ENCODE measurements at places on chromosomes 6 and 20.

DNA sequence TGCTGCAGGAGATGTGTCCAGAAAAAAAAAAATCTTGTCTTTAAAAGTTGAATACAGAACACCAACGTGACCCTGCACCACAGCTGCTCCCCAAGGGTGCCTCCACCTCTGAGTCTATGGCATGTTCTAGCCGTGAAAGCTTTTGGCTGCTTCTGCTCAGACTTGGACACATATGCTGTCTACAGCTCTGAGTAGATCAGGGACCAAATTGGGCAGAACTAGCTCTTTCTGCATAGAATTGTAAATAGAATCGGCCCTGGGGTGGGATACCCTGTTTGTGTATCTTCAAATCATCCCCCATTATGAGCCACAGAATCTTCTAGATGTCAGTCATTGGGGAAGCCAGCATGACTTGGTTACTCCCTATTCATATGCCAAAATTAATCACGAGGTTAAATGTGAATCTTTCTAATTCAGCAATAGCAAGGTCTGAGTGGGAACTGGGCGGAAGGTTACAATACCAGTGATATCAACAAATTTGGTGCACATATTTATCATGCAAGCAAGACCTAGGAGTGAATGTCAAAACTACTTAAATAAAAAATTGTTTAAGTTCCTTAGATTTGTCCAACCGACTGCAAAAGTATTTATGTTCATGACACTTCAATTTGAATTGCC, 302.8 kb downstream of the KIF16B start:
- DNase-seq: no peak

GRCh38 chr6:137666202-137666774, 172.1 kb upstream of the OLIG3 start:
- no peak for DNase-seq

DNA sequence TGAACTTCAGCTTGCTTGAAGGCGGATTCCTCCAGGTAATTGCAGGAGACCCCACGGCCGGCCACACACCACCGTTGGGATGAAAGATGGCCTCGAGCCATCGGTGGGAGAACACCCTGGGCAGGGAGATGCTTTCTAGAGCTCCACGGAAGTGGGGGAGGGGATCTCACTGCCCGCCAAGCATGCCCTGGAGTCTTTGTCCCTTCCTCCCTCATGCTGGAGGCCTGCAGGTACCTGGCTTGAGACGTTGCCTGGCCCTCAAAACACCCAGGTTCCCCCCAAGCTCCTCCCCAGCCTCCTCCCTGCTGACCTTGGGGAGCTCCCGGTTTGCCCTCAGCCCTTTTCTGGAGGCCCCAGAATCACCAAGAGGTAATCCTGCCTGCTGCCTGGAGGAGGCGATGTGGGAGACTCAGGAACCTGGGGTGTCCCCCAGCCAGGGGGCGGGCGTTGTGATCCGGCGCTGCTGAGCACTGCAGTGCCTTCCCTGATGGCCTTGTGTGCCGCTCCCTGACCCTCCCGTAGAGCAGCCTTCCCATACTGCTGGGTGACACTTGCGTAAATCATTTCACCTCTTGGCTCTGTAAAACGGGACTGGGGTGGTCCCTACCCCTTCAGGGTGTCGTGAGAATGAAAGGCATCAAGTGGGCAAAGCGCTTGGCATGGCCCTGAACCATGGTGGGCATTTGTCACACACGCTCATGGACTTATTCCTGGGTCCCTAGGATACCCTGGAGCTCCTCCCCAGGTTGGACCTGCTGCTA, 91.4 kb downstream of the CEBPB start:
- DNase-seq: no peak

DNA sequence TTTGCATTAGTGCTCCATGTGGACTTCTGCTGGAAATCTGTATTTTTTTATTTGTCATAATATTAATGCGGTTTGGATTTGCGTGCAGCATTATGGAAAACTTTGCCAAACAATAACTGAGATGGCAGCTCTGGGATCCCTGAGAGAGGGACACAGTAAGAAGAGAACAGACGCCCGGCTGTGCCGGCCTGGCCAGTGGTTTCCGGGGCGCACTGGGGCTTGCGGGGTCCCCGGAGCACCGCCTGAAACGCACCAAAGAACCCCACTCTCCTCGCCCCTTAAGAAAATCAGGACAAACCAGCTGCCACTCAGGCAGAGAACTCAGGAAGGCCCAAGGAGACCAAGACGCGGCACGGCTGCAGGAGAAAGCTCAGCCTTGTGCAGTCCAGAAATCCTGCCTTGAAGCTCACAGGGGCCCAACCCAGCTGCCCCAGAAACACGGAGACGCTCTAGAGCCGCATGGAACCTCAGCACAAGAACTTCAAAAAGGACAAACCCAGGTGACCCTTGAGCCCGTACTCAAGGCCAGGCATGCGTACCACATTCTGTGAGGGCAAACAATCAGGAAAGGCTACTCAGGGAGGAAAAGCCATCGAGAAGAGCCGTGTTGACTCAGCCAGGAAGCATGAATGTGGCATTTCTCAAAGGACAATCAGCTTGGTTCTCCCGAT, 226.5 kb upstream of the CDYL start:
- no peak for DNase-seq

DNA sequence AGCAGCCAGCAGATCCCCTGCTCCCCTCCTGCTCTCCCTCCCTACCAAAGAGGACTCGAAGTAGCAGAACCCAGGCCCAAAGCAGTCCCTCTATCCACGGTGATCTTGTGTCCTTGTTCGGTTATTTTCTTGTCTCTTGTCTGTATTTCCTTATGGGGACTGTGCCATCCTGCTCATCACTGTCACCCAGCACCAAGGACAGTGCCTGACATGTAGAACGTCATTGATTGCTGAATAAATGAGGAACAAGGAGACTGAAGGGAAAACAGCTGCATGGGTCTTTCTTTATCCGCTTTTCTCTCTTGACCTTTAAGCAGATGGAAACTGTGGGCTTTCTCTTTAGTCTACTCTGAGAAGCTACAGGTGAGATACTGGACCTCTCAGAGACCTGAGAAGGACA, 29.4 kb upstream of the ZNF831 start:
- no peak for DNase-seq

DNA sequence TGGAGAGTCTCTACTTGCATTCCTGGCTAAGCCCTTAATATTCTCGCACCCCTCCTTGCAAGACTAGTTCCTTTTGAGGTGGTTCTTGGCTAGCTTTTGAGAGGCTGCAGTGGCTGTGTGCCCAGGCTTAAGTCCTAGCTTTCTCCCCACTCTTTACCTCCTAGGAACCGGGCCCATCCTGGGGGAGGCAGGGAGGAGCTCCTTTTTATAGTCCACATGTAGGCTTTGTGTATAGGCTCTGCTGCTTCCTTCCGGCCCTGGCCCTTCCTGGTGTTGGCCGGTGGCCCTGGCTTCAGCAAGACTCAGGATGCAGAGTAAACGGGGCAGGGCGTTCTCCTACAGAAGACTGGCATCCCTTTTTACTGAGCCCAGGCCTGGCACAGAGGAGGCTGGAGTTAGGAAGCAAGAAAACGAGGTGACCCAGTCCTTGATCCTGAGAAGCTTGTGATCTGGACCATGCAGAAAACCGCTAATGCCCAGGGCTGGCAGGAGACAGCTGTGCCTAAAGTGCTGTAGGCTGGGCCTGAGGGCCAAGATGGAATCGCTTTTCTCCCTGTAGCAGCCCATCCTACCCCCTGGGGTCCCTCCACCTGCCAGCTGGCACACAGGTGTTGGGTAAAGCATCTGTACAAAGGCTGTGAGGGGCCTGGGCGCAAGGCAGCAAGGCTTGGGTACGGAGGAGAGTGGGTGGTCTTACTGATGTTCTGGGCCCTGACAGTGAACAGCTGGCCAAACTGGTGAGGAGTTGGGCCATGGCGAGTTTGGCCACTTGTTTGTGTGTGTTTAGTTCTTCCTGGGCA, 8.7 kb downstream of the PLCG1 start:
- no peak for DNase-seq

- DNase-seq: no peak
Measured at GRCh38 chr6:41327177-41327576, 8.2 kb upstream of the NCR2 start.

- no peak for DNase-seq
Measured at GRCh38 chr6:125798734-125799508, 8.2 kb downstream of the NCOA7 start.

DNA sequence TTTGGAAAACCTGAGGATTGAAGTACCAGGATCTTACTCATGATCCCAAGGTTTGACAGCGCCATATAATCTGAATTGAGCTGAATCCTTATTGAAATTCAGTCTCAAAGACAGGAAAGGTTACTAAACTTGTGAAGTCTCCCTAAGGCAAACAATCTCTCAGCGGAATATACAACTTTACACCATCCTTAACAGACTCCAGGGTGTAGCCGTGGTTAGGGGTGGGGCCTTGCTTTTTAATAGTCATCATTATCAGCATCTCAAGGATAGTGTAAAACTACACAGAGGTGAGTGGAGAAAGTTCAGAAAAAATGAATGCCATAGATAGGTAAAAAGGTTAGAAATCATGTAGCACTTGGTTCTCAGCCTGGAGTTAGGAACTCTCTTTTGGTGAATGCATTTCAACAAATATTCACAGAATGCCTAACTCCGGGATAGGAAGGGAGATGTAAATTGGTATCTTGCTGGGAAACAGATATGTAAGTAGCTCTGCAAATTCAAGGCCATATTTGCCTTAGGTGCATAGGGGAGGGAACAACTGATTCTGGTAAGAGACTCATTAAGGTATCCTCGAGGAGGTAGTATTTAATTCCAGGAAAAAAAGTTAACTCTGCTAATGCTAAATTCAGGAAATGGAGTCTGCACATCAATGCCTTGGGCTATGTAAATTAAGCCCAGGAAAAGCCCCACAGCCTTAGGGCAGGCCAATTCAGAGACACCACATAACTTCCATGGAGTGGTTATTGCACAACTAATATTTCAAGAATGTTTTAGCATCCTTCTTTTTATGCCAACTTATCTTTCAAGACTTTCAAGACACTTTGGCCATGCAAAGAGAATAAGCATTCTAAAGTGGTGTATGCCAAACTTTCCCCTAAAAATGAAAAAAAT, 61.6 kb downstream of the SNAP25 start:
- no peak for DNase-seq

DNA sequence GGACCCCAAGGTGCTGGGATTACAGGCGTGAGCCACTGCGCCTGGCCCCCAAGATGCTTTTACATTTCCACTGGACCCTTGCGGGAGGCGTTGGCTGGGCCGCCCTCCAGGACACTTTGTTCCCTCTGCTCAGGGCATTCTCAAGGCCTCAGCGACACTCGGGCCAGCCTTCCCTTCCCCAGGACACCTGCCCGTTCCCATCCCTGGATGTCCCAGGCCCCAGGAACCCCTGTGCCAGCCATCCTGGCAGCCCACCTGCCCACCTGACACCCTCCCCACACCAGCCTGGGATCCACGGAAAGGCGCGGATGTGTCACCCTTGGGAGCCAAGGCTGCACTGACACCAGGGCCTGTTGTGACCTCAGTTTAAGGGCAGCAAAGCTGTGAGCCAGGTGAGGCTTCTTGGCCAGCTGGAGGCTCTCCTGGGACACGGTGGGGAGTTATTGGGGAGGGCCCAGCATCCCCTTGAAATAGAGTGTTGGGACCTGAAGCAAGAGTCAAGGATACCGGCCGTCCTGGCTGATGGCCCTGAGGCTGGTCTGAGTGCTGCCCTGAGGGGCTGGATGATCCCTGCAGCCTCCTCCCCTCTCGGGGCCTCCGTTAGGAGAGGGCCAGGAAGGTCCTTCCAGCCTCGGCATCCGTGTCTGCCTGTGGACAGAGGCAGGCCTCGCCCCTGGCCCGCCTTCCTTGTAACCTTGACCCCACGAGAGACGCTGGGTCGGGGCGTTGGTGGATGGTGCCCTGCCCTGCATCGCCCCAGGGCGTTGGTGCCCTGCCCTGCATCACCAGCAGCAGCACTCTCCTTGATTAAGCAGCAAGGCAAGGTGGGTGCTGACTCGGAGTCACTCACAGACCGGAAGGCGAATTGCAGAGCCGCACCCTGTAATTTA, 84.2 kb upstream of the BHLHE23 start:
- DNase-seq: no peak

- no peak for DNase-seq
Measured at GRCh38 chr6:135789375-135790050, 62.0 kb upstream of the PDE7B start.

- no peak for DNase-seq
Measured at GRCh38 chr20:363319-364078, 16.6 kb downstream of the NRSN2 start.

GRCh38 chr6:116108836-116109235, 8.2 kb downstream of the NT5DC1 start:
- no peak for DNase-seq

DNA sequence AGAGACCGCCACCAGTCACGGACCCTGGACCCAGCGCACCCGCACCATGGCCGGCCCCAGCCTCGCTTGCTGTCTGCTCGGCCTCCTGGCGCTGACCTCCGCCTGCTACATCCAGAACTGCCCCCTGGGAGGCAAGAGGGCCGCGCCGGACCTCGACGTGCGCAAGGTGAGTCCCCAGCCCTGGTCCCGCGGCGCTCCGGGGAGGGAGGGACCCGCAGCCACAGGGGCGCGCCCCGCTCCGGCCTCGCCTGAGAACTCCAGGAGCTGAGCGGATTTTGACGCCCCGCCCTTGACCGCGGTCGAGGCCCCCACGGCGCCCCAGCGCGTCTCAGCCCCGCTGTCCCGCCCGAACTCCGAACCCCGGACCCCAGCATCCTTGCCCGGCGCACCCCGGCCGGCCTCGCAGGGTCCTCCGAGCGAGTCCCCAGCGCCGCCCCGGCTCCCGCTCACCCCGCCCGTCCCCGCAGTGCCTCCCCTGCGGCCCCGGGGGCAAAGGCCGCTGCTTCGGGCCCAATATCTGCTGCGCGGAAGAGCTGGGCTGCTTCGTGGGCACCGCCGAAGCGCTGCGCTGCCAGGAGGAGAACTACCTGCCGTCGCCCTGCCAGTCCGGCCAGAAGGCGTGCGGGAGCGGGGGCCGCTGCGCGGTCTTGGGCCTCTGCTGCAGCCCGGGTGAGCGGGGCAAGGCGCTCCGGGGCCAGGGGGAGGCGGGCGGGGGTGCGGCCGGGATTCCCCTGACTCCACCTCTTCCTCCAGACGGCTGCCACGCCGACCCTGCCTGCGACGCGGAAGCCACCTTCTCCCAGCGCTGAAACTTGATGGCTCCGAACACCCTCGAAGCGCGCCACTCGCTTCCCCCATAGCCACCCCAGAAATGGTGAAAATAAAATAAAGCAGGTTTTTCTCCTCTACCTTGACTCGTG, at the start of gene OXT:
Gene OXT, plus strand, starts transcription at position 11 of the 920 bp plus-strand sequence. Its CDS starts 36 bp downstream, at position 47.
- DNase-seq: no peak

- no peak for DNase-seq
Measured at GRCh38 chr20:7829776-7830175, 110.5 kb downstream of the HAO1 start.

- peak; percentile 20 for DNase-seq
Measured at GRCh38 chr6:36852481-36853147, 13.4 kb upstream of the CPNE5 start.

DNA sequence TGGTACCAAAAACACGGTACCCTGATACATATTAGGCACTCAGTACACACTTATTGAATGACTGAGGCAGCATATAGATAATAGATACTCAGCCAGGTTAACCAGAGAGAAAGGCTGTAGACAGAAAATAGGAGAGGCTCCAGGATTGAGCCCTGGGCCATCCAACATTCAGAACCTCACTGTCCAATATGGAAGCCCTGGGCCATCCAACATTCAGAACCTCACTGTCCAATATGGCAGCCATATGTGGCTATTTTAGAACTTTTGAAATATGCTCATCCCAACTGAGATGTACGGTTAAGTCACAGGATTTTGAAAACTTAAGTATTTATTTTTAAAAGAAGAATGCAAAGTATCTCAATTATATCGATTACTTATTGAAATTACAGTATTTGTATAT, 142.5 kb upstream of the ID4 start:
- DNase-seq: no peak

GRCh38 chr6:142867988-142868812, 76.8 kb downstream of the HIVEP2 start:
- DNase-seq: no peak
